ENCODE measurements at places on chromosomes 2 and 18.

GRCh38 chr2:80153151-80153550, 151.4 kb downstream of the LRRTM1 start:
- no peak for DNase-seq

- DNase-seq = no peak
Measured at GRCh38 chr18:34818064-34818463, 108.0 kb downstream of the DTNA start.

GRCh38 chr2:205848601-205849000, 166.3 kb downstream of the NRP2 start:
- DNase-seq = no peak

- no peak for DNase-seq
Measured at GRCh38 chr2:234352270-234352669, 144.6 kb downstream of the ARL4C start.

- DNase-seq = no peak
Measured at GRCh38 chr2:42261518-42262195, 92.5 kb downstream of the EML4 start.

DNA sequence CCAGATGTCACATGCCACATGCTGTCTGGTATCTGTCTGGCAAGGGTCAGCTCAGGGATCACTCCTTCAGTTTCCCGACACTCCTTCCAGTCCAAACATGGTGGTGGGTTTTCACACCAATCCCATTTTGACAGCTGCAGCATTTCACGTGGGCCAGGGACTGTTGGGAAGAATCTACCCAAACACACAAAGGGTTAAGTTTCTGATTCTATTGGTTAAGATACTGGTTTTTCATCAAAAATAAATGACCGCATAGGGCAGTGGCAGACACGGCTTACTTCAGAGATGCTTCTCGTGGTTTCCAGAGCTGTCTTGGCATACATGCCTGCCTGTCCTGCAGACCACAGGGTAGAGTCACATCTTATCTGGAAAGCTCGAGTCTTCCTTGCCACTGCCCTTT, 79.7 kb downstream of the PSMG2 start:
- no peak for DNase-seq

GRCh38 chr18:8381821-8382459, 227.3 kb upstream of the RAB12 start:
- DNase-seq = no peak

DNA sequence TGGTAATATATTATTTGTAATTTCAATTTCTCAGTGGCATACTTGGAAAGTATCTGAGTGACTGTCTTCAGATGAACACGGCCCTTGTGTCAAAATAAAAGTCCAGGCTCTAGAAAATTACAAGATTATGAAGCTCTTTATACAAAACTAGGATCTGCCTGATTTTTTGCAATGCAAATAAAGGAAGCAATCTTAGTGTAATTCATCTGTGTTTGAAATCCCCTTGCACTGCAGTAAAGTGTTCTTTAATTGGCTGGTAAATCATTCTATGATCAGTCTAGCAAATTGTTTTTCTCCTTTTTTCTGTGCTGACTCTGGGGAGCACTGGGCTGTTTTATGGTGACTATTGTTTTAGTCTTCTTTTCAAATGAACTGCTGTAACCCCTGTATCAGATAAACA, 1039.0 kb downstream of the SOCS6 start:
- no peak for DNase-seq

- no peak for DNase-seq
Measured at GRCh38 chr18:26909599-26910290, 44.2 kb upstream of the AQP4 start.

DNA sequence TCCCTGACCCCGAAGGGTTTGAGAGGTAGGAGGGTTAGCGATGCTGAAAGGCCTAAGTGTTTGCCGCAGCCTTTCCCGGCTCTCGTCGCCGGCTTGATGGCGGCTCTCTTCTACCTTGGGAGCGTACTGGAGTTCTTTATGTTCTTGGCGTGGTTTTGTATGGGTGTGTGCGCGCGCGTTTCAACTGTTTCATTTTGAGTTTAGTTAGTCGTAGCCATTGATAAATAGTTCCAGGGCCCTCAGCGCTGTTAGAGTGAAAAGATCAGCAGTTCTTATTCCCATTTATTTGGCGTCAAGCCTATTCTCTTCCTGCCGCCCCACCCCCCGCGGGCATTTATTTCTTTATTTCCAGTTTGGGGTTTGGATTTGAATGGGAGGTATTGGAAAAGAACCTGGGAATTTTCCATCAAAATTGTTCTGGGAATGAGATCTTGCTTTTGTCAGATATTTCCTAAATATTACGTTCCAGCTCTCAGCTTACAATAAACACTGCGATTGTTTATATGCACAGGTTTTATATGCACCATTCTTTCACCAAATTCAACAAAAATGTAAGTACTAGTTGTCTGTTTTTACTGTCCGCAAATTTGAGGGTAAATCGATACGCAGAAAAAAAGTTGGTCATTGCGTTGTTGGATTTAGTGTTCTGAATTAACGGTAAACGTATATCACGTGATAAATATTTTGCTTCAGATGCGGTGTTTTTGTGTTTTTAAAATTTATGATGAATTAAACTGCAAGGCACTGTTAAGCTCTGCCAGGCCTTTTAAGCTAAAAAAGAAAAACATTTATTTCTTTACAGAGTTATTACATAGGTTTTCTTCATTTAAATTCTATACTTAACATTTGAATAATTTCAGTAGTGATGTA, 954 bp downstream of the CCNT2 start:
- no peak for DNase-seq

- DNase-seq = no peak
Measured at GRCh38 chr2:197276156-197276555, 34.4 kb downstream of the ANKRD44 start.

- no peak for DNase-seq
Measured at GRCh38 chr2:74327199-74327598, 16.0 kb downstream of the SLC4A5 start.

GRCh38 chr2:190482451-190482850, 52.1 kb downstream of the NEMP2 start:
- no peak for DNase-seq

DNA sequence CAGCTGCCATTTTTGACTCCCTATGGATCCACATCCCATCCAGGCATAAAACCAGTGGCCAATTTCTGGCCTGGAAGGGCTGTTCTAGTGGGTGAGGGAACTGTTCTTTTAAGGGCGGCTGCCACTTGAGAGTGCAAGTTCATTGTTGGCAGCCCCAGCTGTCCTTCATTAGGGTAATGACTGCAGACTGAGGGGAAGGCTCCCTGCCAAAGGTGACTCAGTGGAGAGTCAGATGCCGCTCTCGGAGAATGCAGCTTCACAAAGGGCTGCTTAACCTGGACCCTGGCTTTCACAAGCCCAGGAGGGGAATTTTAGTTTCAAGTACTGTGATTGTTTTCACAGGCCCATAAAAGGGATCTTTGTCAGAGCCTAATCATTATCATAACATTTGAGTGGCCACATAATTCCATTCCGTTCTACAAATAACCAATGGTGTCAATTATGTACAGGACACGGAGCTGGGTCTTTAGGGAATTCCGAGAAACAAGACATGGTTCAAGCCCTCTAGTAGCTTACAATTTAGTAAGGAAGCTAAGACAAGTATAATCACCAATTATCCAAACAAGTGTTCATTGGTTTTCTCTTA, 235.7 kb downstream of the CDCA7 start:
- DNase-seq = no peak

Data from activated naive CD8-positive, alpha-beta T cell treated with anti-CD3 and anti-CD28 coated beads, Interleukin-2, amount 10 ng/mL, durations not matched to agents 7 days and 5 days (primary cell).